ENCODE measurements at places on chromosomes 12 and 14.
A peak's percentile ranks its signal among the peaks of the same experiment; 100 is the strongest.

GRCh38 chr14:52873694-52874093 lies 77.2 kb downstream of the FERMT2 start:
- DNase-seq = no peak

- no peak for DNase-seq
Observed at GRCh38 chr12:42385326-42385841, 59.4 kb downstream of the PPHLN1 start.

DNA sequence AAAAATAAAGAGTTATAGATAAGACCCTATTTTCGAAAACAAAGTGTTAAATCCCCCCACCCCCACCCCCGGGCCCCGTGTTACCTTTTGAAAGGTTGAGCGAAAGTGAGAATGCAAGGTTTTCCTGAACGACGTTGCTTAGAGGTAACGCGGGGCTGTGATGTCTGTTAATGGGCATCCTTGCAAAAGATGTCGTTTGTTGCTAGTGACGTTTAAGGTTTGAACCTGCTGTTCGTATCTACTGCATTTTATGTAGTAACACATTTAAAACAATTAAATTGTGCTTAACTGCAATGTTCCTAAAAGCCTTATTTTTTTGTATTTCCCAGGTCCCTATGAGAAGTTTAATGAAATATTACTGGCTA lies 1.2 kb downstream of the CPSF6 start:
- DNase-seq = peak; percentile 56

DNA sequence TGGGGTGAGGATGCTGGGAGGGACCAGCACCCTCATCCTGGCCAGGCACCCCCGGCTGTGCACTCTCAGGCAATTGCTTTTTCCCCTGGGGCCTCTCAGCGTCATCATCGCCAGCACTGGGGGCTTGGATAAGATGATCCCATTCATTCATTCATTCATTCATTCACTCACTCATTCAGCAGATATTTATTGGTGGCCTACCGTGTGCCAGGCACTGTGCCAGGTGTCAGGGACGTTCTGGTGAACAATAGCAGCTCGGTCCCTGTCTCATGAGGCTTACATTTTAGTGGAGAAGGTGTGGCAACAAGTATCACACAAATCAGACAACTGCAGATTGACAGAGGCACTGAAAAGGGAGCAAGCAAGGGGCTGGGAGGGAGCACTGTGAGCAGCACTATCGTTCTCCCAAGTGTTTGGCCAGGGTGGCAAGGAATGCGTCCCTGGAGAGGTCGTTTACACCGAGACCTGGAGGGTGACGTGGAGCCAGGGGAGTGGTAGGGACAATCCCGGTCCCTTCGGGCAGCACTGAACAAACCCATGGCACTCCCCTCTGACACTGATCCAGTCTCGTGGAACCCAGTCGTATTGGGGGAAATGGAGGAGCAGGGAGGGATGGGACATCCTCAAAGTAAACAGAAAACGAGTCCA lies 124.1 kb downstream of the PAPOLA start:
- no peak for DNase-seq

GRCh38 chr14:97428808-97429440 lies 631.7 kb downstream of the VRK1 start:
- DNase-seq = no peak

DNA sequence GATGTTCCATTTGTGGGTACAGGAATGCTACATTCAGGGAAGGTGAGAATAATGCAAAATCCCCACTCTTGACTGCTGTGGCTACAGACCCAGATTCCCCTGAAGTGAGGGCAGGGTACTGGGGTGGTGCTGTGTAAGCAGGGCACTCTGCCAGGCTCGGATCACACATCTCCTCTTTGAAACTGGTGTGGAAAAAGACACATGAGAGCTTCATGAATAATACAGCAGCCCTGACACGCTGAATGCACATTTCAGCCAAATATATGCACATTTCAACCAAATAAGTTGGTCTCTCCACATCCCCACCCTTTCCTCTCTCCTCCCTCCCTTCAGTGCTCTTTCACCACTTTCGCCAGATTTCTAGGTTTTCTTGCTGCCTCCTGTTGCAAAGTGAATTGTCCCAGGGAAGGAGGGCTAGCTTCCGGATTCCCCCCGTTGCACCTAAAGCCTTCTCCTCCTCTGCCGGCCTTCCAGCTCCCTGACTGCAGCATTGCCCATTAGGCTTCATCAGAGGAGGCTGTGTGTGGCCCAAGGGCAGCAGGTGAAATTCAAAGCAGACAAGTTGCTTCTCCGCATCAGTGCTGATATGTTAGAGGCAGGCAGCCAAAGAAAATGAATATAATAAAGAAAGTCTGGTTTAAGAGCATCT lies 118.2 kb upstream of the TMCC3 start:
- DNase-seq = no peak

GRCh38 chr12:130683080-130683479 lies 33.0 kb downstream of the RIMBP2 start:
- no peak for DNase-seq

- DNase-seq = no peak
Observed at GRCh38 chr12:62351326-62351725, 91.1 kb downstream of the USP15 start.
